Left renal cortex interstitium (tissue), 4 donors: ENCODE measurements at places on chromosomes 5 and 9. TPM values are rescaled to one million over a fixed set of nuclear protein-coding genes. Genes with fewer than 3 reads are reported as not detected.

DNA sequence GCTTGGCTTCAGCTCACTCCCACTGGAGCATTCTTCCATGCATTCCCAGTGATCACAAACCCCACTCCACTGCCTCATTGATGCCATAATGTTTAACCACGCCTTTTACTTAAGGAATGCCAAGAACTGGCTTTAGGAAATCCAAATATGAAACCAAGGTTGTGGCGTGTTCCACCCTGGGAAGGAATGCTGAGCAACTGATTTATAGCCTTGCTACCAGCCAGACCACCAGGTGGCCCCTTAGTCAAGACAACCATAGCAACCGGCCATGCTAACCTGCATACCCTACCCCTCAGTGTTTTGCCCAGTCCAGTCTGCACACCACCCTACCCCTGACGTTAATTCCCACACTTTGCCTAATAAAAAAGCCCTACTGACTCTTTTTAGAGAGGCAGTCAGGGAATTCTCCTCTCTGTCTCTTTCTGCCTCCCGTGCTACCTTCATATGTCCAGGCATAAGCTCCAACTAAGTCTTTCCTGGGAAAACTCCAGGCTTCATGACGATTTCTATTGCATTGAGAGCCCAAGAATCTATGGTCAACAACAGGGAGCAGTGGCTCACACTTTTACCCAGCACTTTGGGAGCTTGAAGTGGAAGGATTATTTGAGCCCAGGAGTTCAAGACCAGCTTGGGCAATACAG, 27.0 kb upstream of the PRRC2B start:
- DNase-seq = peak; percentile 15

DNA sequence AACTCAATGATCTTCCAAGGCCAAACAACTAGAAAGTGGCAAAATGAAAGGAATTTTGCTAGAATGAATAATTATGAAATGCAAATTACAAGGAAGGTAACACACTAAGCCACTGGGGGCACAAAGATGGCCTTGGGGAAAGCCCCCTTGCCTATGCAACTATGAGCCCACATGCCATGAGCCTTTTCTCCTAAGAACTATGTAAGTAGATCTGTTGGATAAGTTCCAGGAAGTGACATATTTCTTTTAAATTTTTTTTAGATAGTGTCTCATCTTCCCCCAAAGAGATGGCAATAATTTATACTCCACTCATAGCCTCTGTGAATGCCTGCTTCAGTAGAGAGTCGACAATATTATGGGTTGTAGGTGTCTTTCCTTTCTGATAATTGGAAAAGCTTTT, 257.8 kb downstream of the AUH start:
- DNase-seq = no peak

DNA sequence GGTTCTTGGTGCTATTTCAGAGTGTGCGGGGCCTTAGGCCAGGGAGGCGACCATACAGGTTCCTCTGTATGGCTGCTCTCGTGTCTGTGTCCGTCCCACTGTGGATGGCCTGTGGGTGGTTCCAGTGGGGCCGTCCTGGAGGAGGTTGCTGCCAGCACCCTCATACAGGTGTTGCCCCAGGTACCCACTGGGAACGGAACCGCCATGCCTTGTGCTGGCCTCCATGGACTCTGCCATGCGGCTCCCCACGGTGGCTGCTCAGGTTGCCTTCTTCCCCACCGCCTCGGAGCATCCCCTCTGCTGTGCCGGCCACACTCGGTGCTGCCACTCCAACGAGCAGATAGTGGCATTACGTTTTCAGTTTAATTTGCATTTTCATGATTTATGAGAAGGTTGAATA, 129.3 kb upstream of the CACNA1B start:
- DNase-seq = no peak

DNA sequence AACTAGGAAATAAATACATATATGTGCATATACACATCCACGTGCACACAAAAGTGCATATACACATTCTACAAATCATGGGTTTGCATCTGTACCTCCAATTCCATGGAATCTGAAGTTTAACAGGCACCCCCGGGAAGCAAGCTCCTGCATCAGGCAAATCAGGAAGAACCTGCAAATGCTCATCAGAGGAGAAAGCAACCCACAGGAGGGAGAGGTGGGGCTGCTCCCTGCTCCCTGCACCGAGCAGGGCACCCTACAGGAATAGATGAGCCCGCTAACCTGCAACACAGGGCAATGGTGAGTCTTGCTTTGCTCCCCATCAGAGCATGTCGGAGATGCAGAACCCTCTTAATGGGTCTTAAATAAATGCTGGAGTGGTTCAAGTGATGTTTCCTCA, 151.3 kb downstream of the DAB2IP start:
- DNase-seq = no peak

DNA sequence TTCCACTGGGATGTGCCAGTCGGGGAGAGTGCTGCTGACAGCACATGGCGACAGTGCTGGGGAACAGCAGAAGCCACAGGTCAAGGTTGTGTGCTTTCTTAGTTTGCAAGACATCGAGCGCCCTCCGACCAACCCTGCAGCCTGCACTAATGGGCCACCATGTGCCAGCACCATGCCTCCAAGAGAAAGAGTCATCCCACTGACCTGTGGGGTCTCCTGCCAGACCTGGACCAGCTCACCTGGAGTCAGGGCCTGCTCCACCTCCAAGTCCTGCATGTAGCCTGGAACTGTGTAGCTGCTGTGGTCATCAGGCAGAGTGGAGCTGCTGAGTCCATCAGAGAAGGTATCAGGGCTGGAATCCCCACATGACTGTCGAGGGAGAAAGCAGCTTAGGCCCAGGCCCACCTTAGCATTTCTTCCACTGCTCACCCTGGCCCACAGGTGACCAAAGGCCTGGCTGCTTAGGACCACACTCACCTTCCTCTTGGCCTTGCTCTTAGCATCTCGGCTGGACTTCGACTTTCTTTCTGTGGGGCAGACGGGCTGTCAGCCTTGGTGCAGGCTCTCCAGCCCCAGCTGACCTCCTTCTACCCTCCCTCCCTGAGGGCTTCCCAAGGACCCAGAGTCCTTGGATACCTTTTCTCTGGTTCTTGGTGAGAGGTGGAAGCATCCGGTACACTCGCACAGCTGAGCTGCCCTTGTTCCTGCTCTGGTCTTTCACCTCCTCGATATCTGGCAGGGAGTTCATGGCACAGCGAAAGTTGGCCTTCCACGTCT, 4.1 kb downstream of the IRF1 start:
- DNase-seq = no peak

- DNase-seq = no peak
These were observed 196.2 kb downstream of the DEPDC1B start for GRCh38 chr5:60503771-60504170.

DNA sequence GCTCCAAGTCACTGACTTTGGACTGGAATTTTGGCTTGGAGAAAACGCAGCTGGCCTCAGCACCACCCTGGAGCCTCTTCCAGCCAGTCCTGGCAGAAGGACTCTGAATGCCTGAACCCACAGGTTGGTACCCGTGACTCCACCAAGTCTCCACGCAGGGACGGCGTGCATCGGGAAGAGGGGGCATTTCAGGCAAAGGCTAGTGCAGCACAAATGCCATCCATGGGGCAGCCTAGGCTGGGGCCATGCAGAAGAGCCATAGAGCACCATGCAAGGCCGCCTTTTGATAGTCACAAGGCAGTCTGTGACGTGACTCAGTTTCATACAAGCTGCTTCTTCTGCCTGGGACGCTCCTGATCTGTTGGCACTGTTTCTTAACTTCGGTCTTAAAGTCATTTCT, 28.0 kb downstream of the GDNF start:
- DNase-seq = no peak

- no peak for DNase-seq
These were observed 393.1 kb downstream of the TMEM232 start for GRCh38 chr5:110333384-110333783.

- DNase-seq = no peak
These were observed 47.8 kb upstream of the JADE2 start for GRCh38 chr5:134477462-134478245.

The NR2F1 gene
- polyA plus RNA-seq = 208 TPM

The OBP2B gene
- 0.28 TPM for polyA plus RNA-seq

The RAPGEF1 gene
- 39.5 TPM for polyA plus RNA-seq

The ADGRV1 gene
- 11.7 TPM for polyA plus RNA-seq

The PAPPA gene
- polyA plus RNA-seq = 8.7 TPM
